ENCODE measurements at places on chromosomes 2 and 18.

DNA sequence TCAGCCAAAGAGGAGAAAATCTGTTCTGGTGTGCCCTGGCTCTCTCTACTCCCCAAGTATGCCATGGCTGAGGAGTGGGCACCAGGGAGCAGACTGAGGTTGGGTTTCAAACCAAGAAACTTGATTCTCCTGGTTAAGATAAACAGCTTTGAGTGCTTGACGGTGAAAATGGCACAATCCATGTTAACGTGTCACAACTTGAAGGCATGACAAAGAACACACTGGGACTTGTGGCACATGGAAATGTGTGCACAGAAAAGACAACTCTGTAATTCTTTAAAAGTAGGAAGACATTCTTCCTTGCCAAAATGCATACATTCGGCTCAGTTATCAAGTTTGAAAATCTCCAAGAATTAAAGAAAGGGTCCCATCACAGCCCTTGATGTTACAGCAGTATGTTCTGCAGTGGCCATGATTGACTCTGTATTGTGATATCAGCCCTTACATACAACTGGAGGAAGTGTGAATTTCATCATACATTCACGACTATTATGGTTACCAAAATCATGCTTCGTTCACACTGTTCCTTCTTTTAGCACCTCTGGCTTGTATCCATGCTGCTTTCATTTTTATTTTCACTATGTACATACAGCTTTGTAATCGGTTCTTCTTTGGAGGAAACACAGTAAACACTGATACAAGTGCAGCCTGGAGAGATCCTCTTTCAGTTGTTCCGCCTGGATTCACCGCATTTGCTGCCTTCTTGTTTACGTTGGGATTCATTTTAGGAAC lies 15.6 kb upstream of the ACTG2 start:
- no peak for DNase-seq

- DNase-seq: peak; percentile 69
Observed at GRCh38 chr2:96962567-96963203, 23.7 kb downstream of the FAM178B start.

DNA sequence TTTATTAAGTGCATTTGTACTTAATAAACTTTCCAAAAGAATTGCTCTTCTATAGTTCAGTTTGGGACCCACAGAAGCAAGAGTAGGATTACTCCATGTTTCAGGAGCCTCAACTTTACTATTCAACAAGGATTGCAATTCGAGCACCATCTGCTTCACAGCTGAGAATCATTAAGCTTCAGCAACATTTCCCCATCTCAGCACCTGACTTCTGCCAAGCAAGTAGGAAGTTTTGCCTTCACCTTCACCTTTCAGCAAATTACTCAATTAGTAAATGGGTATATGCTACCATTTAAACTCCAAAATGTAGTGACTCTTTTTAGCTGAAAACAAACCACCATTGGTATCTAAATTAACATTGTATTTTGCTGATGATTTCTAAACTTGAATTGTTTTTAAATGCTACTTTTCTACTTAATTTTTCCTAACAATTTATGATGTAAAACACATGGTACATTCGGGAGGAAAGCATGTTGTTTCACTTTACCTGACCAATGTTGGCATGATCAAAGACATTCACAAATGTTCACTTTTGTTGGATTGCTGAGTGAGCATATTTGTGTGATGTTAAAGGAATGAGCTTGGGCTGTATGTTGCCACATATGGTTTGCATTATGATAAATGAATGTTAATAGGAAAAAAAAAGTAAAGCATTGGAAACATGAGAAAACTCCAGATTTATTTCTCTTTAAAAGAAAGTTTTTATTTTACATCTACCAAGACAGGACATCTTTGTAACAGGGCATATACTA lies 159.2 kb downstream of the GULP1 start:
- no peak for DNase-seq

- DNase-seq: no peak
Observed at GRCh38 chr2:199716807-199717586, 134.0 kb downstream of the FTCDNL1 start.

GRCh38 chr2:235170016-235170415 lies 218.2 kb downstream of the SH3BP4 start:
- DNase-seq: no peak

DNA sequence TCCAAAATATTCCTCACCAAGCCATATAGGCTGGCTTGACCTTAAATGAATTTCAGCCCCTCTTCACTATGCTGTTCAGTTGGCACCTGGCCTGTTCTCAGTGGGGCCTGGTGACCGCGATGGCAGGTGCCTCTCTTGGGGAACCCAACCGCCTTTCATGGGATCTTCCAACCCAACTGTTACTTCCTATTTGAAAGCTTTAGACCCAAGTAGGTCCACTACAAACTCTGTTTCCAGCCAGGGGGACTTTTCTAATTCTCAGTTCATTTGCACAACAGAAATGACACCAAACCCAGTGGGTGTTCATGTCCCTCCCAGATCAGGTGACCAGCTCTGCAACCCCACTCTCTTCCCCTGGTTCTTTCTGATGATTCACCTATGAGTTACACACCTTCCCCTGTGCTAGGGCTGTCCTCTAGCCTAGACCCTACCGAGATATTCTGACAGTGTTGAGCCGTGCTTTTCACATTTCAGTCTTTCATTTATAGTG lies 35.6 kb upstream of the NDUFV2 start:
- DNase-seq: no peak

DNA sequence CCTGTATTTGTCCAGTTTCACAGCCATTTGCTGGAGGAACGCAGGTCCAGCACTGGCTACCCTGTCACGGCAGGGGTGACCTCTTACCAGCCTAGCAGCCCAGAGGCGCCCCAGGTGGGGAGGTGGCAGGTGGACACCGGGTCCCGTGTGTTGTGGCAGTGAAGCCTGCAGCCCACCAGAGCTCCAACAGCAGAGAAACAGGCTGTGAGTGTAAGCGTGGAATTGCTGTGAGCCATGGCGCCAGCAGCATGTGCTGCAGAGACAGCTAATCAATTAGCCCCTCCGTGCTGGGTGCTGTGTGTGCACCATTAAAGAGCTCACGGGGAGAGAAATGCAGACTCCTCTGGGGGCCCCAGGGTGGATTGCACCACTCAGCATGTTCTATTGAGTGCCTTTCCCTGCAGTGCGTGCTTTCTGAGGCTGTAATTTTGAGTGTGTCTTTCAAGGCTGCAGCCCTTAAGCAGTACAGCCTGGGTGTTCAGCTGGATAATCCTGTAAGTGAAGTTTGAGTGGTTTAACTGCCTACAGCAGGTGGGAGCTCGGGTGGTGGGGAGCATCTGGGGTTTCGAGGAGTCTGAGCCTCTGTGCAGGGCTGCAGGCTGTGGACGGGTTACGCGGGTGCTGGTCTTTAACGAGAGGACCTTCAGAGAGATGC lies 15.9 kb downstream of the RTP5 start:
- DNase-seq: no peak

DNA sequence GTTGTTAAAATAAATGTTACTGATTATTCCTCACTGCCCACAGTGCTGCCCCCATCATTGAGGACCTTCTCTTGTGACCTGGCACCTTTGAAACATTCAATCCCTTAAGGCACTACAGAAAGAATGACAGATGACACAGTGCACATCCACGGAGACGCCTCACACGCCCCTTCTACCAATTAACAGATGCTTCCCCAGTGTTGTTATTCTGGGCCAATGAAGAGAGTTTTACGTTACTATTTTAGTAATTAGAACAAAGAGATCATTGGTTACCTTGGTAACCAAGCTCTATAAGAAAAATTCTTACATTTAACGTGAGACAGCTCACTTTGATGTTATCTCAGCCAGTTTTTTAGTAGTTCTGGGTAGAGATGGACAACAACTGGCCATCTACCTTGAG lies 152.0 kb downstream of the ZNF236 start:
- DNase-seq: no peak

- no peak for DNase-seq
Observed at GRCh38 chr18:34540897-34541296, 169.2 kb upstream of the DTNA start.

Measured in activated T-cell treated with anti-CD3 and anti-CD28 coated beads, Interleukin-2, amount 50 U/mL, for 48 hours (primary cell).